Activated CD4-positive, alpha-beta T cell treated with anti-CD3 and anti-CD28 coated beads, Interleukin-2, amount 50 U/mL, for 4 hours (primary cell): ENCODE measurements at places on chromosomes 5 and 9.

- DNase-seq = no peak
Measured at GRCh38 chr5:139646912-139647505, 1.1 kb upstream of the CXXC5 start.

DNA sequence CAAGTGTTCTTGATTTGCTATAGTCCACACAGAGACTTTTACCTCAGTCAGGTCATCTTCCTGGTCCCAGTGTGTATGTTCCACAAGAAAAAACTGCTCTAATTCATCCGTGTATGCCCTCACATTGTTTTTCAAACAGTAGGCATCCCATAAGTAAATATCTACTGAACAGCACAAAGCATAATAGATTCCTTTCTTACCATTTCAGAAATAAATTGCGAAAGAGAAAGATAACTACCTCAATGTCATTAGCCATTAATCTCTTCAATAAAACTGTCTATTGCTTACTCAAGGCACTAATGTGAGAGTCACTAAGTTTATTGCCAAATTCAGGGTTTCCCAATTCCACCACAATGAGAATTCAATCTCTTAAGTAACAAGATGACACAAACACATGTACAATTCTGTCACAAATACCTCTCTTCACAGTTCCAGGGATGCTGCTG lies 9.6 kb downstream of the FBXW2 start:
- DNase-seq = no peak

DNA sequence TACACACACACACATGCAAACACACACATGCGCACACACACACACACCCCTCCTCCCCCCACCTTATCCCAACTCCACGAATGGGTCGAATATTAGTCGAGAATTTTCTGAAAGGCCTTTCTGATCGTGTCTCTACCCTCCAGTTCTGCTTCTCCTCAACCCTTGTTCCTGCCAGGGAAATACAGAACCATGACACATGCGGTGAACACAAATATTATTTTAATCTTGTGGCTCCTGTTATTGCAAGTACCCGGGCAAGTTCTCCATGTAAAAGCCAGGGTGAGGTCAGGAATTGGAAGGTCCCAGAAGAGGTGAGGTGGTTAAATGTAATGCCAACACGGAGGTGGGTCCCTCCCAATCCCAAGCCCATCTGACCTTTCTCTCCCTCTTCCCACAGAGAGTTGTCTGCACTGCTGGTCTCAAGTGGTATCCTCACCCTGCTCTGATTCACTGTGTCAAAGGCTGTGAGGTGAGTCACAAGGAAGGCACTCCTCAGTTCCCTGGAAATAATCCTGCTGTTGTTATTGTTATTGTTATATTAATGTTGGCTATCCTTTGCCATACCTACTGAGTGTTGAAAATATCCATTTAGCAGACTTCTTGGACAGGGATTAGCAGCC lies 223.7 kb downstream of the PAPPA start:
- no peak for DNase-seq

- DNase-seq = no peak
Measured at GRCh38 chr5:141944076-141944475, 13.9 kb downstream of the PCDH12 start.

DNA sequence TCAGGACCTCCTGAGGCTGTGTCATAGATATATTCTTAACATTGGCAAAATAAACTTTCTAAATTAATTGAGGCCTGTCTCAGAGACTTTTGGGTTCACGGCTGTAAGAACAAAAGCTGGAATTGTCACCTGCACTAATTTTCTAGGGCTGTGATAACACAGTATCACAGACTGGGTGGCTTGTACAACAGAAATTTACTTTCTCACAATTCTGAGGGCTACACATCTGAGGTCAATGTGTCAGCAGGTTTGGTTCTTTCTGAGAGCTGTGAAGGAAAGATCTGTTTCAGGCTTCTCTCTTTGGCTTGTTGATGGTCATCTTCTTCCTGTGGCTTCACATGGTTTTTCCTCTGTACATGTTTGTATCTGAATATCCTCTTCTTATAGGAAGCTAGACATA lies 29.2 kb upstream of the NFIL3 start:
- no peak for DNase-seq

DNA sequence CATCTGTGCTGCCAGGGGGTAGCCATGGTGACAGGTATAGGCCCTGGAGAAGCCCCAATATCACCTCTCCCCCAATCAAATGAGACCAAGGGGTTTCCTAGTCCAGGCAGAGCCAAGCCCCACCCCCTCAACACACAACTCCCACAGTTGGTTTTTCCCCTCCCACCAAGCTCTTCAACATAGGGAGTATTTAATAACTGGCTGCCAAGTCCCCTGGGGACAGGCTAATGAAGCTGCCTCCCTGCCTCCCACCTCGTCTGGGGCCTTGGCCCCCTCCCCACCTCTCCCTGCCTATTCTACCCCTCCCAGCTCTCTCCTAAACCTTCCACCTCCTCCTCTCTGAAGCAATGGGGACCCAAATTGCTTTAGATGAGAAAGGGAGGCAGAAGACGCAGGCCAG lies 23.4 kb downstream of the CPLX2 start:
- DNase-seq = no peak

DNA sequence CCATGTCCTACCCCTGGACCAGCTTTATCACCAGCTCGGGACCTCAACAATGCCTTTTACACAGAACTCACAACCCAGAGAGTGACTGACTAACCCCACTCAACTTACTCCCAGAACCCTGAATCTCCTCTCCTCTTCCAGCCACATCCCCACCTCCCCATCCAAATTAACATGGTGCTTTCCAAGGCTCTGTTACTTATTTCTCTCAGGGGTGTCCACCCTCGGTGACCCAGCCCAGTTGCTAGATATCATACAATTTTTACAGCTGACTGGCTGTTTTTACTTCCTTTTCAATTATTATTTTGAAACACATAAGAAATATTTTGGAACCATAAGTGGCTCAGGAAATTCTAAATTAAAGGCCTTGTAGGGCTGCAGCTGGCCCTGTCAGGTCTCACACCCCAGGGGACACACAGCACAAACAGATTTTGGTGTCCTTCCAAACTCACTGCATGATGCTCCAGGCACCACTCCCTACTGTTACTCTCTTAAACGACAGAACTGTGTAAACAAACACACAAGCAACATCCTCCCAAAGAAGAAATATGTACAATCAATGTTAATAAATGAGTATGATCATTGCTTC lies 180.6 kb downstream of the ADAMTS12 start:
- no peak for DNase-seq

DNA sequence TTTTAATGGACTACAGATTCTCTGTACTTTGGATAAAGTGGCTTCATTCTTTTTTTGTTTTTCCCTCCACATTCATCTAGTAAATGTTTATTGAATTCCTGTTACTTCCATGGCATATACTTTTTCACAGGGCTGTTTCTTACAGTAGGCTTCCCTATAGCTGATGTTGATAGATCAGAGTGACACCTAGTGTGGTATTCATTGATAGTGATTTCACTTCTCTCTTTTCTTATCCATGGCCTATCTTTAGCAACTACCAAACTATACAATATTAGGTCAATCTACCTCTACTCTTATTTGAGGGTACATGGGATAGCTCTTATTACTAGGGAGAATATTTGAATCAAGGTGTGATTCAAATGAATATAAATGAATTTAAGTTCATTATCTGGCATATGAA lies 35.8 kb downstream of the FSD1L start:
- DNase-seq = no peak

- DNase-seq = no peak
Measured at GRCh38 chr5:14298126-14298847, 155.1 kb downstream of the TRIO start.

DNA sequence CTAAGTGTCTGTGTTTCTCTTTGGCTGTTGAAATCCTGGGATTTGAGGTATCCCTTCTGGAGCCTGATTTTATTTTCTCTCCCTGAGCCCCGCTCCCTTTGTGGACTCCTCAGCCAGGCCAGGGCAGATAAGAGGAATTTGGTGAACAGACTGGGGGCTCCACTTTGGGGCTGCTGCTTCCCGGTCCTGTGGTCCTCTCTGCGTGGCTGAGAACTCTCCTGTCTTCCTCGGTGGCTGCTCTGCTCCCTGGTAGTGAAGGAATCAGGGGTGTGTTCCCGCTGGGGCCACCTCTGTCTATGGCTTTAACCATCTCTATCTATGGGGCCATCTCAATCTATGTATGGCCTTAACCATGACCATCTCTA lies 71.7 kb upstream of the SH3PXD2B start:
- no peak for DNase-seq

- DNase-seq = no peak
Measured at GRCh38 chr9:109535365-109535764, 37.3 kb upstream of the PTPN3 start.

GRCh38 chr5:173851595-173852243 lies 36.4 kb upstream of the CPEB4 start:
- no peak for DNase-seq

DNA sequence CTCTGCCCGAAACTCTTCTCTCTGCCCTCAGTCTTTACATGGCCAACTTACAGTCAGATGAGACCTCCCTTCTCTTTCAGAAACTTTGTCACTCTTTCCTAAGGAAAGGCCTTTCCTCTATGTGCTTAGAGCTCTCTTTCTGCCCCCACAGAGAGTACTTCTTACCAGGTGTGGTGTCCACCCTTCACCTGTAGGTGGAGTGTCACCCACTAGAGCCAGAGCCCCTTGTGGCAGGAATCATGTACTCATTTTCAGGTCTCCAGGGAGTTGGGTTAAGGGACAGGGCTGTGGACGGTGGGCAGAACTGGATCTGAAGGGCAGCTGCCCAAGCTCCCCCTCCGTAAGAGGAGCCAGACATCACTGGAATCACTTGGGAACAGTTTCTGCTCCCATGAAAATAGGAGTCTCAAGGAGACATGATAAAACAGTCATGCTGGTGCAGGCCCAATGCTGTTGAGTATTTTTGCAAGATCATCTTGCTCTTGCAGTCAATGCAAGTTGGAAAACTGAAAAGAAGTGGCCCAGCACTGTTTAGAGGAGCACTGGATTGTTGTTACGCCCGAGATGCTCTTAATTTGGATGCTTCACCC lies 436.7 kb downstream of the ZSWIM6 start:
- DNase-seq = no peak

DNA sequence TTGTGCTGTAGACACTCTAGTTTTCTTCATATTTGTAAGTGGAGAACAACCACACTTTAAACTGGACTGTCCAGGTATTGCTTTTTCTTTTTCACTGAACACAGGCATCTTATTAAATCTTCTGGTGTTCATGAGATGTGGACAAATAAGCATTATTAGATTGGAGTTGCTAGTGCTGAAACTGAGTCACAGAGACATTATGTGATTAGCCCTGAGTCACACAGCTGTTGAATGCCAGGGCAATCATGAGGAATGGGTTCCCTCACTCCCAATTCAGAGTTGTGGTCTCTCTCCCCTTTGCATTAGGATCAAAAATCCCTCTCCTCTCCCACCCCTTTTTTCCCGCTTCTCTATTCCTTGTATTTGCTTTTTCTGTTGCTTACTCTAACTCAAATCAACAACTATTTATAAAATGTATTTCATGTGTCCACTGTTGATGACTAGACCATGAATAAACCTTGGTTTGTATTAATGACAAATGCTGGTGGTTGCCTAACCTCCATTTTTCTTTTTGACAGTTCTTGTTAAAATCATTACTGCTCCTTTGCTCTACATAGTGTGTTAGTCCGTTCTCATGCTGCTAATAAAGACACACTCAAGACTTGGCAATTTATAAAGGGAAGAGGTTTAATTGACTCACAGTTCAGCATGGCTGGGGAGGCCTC lies 738.2 kb downstream of the BRINP1 start:
- no peak for DNase-seq

DNA sequence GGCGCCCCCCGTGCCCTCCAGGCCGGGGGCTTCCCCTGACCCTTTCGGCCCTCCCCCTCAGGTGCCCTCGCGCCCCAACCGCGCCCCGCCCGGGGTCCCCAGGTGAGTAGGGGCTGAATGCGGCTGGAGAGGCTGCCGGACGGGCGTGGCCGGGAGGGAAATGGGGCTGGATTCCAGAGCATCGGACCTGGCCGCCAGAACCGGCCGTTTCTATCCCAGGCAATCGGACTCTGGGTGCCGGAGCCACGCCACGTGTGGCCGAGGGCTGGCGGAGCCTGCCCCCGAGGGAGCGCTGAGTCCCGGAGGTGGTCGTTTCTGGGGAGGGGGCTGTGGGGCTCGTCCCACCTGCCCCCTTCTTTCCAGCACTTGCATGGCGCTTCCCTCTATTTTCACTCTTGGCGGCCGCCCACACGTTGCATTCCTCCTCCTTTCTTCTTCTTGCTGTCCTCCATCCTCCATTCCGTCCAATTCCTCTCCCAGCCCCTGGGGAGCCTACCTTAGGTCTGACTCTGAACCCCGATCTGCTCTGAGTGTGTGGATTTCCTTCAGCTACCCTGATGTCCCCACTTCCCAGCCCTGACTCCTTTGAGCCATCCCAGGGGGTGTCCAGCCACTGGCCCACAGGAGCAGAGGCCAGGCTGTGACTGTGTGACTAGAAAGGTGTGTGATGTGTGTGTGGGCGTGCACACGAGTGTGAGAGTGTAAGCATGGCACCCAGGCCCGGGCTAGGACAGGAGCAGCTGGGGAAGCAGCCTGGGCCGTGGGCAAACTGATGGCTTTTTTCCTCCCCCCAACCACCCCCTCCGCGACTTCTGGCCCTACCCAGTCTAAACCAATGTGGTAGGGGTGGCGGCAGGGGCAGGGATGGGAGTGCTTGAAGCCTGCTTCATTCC lies 24.7 kb downstream of the GOLGA2 start:
- DNase-seq = no peak

DNA sequence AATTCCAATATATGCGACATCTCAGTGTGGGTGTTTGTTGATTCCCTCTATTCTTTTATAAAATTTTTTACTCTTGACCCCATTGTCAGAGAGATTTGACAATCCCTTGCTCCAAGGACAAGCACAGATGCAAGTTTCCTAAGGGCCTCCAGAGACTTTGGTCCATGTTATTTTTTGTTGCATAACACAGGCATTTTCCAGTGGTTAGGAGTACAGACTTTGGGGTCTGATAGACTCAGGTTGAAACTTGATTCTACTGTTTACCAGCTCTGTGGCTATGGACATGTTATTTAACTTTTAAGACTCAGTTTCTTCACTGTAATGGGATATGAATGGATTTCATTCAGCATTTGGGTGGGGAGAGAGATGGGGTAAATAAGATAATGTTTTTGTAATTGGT lies 361.3 kb downstream of the ENC1 start:
- DNase-seq = no peak

DNA sequence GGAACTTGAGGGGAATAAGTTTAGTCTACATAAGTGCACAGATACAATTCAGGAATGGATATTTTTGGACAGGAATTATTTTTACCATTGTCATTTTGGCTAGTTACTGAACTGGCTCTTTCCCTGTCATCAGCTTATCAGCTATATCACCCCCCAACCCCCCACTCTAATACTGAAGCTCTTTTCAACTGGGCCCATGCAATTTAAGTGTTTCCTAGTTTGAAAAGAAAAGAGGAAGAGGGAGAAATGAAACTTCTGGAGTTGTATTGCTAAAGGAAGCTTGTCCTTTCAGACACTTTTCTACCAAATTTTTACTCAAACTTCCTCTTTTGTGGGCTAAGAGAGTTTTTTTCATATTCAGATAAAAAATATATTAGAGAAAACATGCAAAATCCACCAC lies 18.5 kb upstream of the TIMD4 start:
- no peak for DNase-seq

DNA sequence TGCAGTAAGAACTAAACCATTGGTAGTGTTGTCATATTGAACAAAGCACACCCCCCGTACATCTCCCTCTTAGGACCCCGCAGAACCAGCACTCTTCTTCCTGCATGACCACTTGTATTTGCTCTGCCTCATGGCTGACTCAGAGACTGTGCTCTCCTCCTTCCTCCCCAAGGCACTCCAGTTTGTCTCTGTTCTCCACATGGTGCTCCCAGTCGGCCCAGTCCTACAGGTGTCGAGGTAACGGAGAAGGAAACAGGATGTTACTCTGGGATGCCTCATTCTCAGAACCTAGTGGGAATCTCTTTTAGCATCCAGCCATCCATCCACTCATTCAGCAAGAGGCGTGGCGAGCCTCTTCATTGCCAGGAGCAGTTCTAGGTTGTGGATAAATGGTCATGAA lies 97.0 kb upstream of the NIPAL4 start:
- DNase-seq = no peak
